ENCODE measurements at places on chromosomes 7 and 10.

DNA sequence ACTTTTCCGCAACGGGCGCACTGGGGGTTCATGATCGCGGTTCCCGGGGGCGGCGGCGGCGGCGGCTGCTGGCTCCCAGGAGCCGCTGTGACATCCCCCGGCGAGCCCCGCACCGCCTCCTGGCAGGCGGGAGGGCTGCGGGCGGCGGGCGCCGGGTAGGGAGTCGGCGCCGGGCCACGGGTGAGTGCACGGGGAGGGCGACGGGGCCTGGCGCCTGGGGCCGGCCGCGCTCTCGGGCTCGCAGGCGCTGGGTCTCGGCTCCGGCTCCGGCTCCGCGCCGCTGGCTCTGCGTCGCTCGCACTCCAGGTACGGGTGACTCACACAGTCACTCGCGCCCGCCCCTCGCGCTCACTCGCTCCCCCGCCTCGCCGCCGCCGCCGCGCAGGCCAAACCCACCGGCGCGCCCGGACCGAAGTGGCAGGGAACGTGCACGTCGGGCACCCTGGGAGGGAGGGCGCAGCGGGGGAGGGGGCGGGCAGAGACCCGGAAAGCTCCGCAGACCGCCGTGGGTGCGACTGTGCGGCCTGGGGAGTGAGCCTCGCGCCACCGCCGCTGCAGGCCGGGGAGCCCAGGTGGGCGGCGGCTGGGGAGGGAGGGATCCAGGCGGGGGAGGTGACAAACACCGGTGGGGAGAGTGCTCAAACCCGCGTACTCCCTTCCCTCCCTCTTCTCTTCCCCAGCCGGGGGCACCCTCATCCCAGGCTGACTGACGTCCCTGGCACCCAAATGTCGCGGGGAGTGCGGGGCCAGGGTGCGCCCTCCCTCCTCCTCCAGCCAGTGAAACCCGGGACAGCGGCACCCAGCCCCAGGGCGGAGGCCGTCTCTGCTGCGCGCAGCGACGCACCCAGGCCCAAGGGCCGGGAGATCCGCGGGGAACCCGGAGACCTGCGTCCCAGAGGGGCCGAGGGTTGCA lies 276.9 kb upstream of the NEBL start:
- DNase-seq, result peak; percentile 51

GRCh38 chr7:25894902-25895791 lies 256.9 kb upstream of the NFE2L3 start:
- peak; percentile 57 for DNase-seq

DNA sequence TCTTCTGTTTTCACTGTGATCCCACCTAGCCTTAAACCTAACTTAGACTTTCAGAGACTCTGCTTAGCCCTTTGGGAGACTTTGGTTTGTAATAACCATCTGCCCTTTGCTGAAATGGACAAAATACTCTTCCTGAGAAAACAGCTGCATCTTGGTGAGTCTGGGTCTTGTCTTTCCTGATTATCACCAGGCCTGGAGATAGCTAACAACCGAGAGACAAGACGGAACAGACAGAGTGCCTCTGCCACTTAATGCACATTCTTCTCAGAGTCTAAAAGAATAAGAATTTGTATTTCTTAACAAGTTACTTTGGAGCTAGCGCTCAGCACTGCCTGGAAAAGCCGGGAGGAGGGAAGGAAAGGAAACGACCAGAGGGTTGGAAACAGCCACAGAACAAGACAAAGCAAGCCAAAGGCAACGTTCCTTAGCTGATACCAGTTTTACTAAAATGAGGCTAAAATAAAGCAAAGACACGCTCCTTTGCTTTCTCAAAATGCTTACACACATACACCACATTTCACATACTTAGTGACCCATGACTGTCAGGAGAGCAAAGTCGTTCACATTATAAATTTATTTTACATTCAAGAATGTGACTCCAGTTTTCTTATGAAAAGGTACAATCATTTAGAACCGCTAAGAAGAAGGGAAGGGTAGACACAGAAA lies 70.3 kb upstream of the DGKI start:
- DNase-seq, result no peak

- no peak for DNase-seq
Measured at GRCh38 chr7:121404348-121404747, 8.2 kb upstream of the FAM3C start.

DNA sequence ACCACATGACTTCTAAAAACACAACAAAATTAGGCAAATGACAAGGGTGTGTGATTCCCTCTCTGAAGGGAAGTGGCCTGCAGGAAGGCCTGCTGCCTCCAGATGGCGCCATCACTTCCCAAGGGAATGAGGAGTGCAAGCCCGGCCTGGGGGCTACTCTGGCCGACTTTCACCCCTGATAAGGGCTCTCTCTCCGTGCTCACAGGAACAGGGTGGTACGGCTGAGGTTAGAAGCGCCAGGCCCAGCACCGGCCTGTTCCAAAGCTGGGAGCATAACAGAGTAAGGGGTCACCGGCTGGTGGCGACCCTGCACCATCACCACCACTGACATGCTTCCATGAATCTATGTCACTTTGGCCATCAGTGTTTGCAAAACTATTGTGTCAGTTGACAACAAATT lies 13.1 kb downstream of the RBP3 start:
- DNase-seq, result peak; percentile 0

DNA sequence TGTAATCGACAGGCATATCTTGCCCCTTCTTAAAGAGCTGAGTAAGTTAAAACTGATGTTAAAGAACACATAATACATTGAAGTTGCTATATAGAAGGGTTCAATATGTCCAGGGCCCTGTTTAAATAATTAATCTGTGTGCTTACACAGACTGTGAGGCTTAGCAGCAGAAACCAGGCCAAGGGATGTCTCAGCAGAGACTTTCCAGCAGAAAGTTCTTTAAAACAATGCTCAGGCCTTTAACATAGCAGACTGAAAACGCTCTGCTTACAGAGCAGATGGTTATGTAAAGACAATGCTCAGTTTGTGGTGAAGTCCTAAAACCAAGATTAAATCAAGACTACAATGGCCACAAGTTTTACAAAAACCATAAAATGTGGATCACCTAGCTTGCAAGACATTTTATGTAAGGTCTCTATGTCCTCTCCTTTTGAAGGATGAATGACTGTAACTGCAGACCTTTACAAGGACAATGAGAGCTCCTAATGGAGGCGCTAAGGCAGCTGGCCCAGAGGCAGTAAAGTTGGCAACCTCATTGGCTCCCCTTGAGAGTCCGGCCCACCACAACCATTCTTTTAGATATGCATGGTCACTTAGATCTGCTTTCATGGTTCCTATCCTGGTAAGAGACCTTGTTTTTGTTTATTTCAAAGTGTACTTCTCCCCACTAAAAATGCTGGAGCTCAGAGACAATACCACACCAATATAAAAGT lies 56.3 kb downstream of the FZD1 start:
- DNase-seq, result no peak

DNA sequence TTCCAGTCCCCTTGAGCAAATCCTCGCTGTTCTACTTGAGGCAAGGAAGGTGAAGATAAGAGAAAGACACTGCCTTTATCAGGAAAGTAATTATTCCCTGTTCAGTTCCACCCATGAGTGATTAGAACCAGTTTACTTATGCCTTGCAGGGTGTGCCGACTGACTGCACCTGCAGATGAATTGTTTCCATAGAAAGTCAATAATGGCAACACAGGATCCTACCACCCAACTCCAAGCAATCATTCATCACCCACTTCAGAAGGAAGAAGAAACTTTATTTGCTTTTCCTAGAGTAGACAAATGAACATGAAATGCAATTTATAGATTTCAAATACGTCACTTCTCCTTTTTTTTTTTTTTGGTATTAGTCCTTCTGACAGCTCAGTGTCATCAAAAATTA lies 383.9 kb downstream of the SORCS1 start:
- DNase-seq, result no peak

DNA sequence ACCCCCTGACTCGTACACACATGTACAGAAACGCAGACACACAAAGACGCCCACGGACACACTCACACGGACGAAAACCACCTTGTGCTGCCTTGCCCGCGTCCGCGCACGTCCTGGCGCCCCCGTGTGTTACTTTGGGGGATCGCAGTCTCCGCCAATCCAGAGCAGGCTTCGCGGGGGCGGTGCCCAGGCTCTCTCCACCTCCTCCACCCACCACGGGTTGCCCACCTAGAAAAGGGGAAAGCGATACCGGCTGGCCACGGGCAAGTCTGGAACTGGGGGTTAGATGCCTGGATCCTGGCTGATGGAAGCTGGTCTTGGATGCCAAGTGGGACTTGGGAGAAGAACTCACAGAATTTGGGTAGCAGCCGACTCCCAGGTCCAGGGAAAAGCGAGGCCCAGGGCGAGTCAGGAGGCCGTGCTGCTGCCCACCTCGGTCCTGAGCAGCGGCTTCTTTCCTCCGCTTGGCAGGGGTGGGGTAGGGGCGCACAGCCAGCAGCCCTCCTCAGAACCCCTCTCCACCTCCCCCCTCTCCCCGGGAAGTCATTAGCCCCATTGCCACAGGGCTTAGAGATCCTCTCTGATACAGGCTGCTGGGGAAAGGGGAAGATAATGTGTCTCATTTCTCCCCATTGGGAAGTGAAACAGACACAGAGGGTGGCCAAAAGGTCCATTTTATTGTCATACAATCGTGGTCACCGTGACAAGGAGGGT lies 4.6 kb upstream of the VGF start:
- peak; percentile 55 for DNase-seq

GRCh38 chr7:121519548-121520521 lies 123.7 kb upstream of the FAM3C start:
- DNase-seq, result no peak

- DNase-seq, result no peak
Measured at GRCh38 chr10:72688208-72688651, 3.7 kb upstream of the MCU start.

DNA sequence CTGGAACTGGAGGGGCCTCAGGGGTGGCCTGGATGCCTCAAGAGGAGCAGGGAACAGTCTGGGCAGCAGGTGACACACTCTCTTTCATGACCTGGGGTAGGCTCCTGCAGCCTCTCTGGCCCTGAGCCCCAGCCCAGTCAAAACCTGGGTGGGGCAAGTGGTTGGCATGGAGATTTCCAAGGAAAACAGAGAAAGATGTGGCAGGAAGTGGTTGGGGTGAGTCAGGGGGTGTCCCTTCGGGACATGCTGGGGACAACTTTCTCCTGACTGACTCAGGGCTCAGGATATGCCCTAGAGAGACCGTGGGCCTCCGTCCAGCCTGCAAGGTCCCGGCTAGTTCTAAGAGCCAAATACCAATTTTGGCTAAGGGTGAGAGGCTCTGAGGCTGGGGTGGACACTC lies 2.9 kb downstream of the AQP1 start:
- DNase-seq, result no peak

GRCh38 chr10:91711885-91712680 lies 79.2 kb upstream of the PPP1R3C start:
- no peak for DNase-seq

DNA sequence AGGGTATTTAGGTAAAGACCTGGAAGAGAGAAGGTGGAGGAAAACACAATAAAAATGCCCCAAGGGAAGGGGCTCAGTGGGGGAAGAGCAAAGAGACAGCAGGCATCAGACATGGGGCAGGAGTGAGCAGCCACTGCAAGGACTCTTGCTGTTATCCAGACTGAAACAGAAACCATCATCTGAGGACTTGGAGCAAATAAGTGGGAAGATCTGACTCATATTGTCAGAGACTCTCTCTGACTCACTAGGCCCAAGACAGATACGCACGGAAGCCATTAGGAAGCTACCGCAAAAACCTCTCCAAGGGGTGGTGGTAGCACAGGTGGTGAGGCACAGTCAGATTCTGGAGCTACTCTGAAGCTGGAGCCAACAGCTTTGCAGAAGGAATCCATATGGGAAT lies 110.7 kb downstream of the RNF32 start:
- no peak for DNase-seq
